ENCODE measurements at places on chromosomes 7 and 10.

DNA sequence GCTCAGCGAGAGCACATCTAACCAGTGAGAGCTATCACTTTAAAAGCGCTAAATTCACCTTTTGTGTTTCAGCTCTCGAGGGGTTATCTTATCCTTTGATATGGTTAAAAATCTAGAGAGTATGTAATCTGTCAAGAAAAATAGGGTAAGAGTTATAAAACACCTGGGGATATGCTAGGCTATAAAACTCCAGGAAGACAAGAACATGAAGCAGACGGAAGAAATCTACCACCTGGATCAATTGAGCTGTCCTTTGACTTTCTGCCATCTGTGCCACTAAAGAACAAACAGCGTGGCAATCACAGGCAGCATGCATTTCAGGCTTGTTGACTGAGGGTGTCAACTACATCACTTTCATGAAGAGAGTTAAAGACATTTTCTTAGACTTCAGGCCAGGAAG lies 83.1 kb downstream of the ZNF248 start:
- DNase-seq: no peak

GRCh38 chr7:155805826-155806095 lies 6.5 kb downstream of the SHH start:
- DNase-seq: no peak

- no peak for DNase-seq
Observed at GRCh38 chr10:127790066-127790624, 53.2 kb downstream of the FOXI2 start.

GRCh38 chr10:33506838-33507661 lies 172.6 kb upstream of the NRP1 start:
- no peak for DNase-seq

GRCh38 chr10:114489521-114490310 lies 85.4 kb upstream of the AFAP1L2 start:
- DNase-seq: no peak

DNA sequence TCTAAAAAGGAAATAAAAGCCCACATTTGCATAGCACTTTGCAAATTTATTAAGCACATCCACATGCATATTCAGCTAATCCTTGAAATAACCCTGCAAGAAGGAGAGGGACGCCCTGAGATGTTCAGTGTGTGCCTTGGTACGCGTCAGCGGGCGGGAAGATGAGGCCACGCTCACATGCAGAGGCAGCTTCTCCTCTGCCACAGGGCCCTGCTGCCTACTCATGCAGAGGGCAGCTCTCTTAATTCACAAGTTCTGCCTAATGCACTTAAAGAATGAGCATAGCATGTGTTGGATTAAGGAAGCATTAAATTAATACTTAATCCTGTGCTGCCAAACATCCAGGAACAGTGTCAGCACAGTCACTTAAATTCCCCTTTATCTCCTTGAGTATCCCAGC lies 132.3 kb downstream of the HECW1 start:
- no peak for DNase-seq

- no peak for DNase-seq
Observed at GRCh38 chr7:16203065-16203464, 218.3 kb downstream of the CRPPA start.
